SK-N-DZ (cell line): ENCODE measurements at places on chromosomes 5 and 9.

GRCh38 chr9:129174102-129174723, 3.8 kb downstream of the IER5L start:
- peak; percentile 81 for DNase-seq

- no peak for DNase-seq
Measured at GRCh38 chr9:124297551-124297901, 39.8 kb downstream of the NEK6 start.

DNA sequence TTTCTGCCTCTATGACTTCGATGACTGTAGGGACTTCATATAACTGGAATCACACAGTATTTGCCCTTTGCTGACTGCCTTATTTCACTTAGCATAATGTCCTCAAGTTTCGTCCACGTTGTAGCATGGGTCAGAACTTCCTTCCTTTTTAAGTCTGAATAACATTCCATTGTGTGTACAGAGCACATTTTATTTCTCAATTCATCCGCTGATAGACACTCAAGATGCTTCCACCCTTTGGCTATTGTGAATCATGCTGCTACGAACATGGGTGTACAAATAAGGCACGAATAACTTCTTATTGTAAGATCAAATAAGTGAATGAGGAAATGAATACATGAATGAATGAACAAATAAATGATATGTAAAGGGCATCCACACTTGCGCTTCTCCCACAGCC, 13.0 kb downstream of the BARX1 start:
- no peak for DNase-seq

- no peak for DNase-seq
Measured at GRCh38 chr5:139566611-139567010, 5.5 kb downstream of the UBE2D2 start.

- no peak for DNase-seq
Measured at GRCh38 chr5:151143645-151144044, 13.9 kb downstream of the ANXA6 start.

- no peak for DNase-seq
Measured at GRCh38 chr9:126791406-126792230, 13.2 kb upstream of the ZBTB43 start.

DNA sequence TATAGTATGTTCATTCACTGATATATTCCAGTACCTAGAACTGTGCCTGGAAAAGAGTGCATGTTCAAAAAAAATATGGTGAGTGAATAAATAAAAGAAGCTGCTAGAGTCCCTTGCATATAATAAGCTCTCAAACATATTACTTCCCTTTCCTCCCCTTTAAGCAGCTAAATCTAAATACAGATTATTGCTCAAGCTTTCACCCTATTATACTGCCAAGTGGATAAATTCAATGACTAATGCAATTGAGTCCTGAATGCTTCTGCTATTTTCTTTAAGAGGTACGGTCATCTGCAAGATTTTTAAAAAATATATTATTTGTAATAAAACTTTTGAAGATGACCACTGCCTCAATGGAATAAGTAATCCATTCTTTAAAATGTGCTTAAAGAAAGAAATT, 248.4 kb downstream of the PLK2 start:
- DNase-seq: no peak

DNA sequence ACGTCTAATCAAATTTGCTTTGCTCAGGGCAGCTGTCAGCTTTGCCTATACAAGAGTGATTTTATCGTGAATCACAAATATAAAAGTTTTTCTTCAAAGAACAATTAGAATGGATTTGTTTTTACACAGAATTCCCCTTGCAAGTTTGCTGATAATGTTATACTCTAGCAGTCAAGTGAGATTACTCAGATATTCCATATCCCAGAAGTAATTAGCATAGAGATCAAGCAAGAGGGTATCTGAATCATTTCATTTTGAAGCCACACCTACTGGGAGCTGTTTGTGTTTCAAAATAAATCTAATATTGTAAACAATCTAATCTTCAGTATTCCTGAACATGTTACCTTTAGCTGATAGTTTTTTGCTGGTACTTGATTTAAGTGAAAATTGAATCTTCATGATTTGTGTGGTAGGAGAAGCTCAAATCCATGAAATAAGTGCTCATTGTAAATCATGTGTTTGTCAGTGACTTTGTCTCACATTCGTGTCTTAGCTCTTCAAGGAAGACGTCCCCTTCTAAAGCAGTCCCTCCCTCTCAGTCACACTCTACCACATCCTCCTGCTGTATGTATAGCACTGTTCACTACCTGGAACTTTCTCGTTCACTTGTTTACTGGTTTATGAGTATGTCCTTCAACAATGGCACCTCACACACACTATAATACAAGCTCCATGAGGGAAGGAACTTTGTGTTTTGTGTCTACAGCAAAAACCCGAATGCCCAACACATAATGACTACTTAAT, 3.3 kb upstream of the TTC39B start:
- no peak for DNase-seq

GRCh38 chr9:133706307-133707050, 31.7 kb downstream of the SARDH start:
- no peak for DNase-seq

- no peak for DNase-seq
Measured at GRCh38 chr5:63743096-63743798, 219.0 kb downstream of the HTR1A start.

DNA sequence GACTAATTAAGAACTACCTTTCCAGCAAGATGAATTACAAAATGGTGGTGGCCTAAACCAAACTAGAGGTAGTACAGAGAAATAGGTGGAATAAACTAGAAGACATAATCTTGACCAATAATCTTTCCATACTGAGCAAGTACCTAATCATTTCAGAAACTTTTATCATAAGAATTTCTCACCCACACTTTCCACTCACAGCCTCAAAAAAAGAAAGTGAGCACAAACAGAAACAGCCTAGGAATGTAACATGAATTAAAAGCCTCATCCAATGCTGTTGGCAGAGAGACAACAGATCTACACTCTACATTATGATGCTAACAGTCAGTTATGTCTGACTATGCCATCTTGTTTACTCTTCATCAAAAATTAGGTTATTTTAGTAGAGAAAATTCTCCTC, 1.3 kb downstream of the RNF38 start:
- no peak for DNase-seq

DNA sequence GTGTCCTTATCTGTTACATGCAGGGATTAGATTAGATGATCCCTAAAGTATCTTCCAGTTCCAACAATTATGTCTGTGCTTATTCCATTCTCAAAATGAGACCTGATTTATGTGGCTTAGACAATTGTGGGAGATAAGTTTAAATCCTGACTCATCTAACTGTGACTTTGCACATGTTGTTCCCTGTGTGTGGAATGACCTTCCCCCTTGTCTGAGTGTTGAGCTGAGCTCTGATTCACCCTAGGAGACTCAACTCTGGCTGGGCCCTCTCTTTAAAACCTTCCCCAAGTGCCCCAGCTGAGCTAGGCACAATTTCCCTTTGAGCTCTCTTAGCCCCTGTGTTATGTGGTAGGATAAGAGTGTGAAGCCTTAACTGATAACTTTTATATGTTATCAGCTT, 118.9 kb upstream of the ELL2 start:
- no peak for DNase-seq

- DNase-seq: no peak
Measured at GRCh38 chr5:67222243-67223025, 25.8 kb upstream of the CD180 start.

DNA sequence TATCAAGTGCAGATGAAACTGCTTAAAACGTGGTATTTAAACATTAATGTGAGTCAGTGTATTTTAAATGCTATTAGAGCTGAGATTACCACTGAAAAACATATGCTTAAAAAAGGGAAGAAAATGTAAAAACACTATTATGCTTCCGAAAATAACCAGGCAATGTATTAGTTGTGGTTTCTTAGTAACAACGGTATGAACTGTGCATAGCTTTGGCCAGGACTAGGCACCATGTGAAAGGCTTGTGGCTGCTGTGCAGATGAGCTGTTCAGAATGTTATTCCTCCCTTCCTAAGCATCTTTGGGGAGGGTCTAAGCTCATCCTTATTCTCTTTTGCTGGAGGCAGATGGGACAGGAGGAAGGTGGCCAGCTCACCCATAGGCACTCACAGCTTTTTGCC, 84.9 kb downstream of the NTRK2 start:
- DNase-seq: no peak

DNA sequence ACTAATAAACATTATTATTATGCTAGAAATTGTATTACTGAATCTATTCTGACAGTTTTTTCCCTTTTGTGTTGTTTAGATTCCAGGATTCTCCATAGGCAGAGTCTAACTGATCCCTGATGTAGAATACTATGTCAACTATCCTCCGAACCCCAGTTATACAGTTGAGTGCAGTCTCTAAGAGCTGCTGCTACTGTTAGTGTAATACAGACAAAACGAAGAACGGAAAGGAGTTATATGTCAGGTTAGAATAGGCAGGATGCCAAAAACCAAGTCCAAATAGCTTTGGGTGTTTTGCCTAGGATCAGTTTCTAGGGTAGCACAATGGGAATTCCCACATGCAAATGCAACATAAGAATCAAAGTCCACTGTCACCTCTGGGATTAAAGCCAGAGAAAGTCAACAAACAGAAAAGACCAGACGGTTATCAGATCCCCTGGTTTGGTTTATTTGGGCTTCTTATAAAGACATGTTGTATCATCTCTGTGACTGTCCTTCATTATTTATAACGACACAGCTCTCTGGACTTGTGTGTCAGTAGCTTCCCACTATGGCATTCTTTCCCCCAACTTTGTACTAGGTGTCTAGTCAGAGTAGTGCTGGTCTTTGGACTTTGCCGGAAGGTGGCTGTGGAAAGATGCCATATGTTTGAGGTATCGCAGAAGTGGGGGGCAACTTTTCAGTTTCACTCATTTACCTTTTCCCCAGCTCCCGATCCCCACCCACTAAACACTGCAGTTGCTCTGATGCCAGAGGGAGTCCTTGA, 14.9 kb upstream of the TMEM38B start:
- DNase-seq: no peak

GRCh38 chr9:21239911-21240310, at the start of gene IFNA14:
IFNA14 (minus strand) TSS chr9:21240005; CDS start chr9:21239935, 70 bp downstream.
- no peak for DNase-seq

GRCh38 chr5:164256351-164256750, 750.9 kb downstream of the MAT2B start:
- no peak for DNase-seq

GRCh38 chr9:79598562-79599345, 27.0 kb downstream of the TLE4 start:
- DNase-seq: peak; percentile 91

DNA sequence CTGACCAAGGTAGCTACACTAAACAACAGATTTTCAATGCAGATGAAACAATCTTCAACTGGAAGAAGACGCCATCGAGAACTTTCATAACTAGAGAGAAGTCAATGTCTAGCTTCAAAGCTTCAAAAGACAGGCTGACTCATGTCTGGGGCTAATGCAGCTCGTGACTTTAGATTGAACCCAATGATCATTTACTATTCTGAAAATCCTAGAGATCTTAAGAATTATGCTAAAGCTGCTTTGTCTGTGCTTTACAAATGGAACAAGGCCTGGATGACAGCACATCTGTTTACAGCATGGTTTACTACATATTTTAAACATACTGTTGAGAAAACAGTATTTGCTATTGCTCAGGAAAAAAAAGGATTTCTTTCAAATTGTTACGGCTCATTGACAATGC, 54.9 kb downstream of the RICTOR start:
- DNase-seq: no peak

- no peak for DNase-seq
Measured at GRCh38 chr5:64144425-64145215, 21.0 kb upstream of the RNF180 start.

- no peak for DNase-seq
Measured at GRCh38 chr5:137731176-137731575, 4.7 kb downstream of the KLHL3 start.

DNA sequence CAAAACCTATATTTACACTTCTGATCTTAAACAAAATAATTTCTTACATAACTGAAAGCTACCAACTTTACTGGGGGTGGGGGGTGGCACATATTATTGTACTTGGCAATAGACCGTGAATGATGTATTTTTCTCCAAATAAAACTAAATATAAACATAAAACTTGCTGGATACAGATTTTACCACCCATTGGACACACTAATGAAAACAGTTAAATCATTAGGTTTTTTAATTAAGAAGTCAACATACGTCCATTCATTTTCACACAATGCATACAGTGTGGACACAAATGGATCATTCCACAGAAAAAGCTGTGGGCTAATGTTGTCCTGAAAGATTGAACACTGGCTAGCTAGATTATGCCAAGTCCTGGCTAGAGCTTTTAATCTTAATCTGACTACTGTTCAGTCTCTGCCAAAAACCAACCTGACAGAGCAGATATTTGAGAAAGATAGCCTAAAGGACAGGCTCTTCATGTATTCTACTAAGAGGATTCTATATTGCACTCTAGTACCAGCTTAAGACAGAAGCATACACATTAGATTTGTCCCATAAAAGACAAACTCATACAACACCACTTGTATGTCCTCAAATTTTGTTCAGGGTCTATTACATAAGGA, 118.1 kb downstream of the SIL1 start:
- no peak for DNase-seq

DNA sequence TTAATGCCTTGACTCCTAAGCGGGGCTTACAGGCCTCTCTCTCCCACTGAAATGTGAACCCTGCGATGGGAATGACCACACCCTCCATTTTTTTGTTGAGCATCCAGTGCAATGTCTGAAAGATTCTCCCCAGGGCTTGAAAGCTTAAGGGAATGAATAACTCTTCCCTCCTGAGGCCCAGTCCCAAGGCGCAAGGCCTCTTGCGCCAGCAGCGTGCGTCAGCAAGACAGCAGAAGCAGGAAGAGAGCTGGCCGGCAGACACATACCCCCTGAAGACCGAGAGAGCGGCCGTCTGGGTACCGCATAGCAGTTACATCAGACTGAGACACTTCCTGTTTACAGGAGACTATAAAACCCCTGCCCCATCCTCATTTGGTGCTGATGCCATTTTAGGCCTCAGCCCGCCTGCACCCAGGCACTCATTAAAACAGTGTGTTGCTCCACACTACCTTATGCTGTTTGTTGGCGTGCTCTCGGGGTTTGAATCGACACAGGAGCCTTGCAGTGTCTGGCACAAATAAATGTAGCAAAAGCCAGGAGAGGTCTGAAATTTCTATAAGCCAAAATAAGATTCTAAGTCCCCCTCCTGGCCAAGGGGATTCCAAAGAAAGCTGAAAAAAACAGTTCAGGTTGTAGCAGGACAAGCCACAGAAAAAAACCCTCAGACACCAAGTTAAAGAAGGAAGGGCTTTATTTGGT, 62.3 kb downstream of the GDNF start:
- peak; percentile 64 for DNase-seq

GRCh38 chr9:113785334-113785733, 90.8 kb upstream of the ZNF618 start:
- no peak for DNase-seq

- DNase-seq: no peak
Measured at GRCh38 chr5:91329283-91329682, 53.8 kb downstream of the ARRDC3 start.

DNA sequence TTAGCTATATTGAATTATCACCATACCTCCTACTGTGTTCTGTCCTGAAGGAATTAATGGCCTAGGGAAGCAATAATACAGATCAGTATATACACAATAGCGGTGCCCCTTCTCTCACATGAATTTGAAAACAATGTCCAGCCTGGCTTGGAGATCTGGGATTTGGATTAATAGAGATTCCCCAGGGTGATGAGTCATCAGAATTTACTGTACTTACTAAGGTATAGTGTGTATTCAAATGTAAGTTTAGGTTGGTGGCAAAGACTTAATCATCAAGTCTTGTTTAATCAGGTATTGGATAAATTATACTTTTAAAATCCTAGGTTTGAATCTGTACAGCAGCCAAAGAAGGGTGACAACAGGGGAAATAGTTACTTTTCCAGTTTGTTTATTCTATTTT, 121.5 kb downstream of the FEM1C start:
- DNase-seq: no peak
